ENCODE measurements at places on chromosomes 13 and 19.

GRCh38 chr19:47183601-47184000 is 47.4 kb downstream of the BBC3 start:
- no peak for DNase-seq

GRCh38 chr19:16061943-16062342 is 14.4 kb upstream of the TPM4 start:
- no peak for DNase-seq

DNA sequence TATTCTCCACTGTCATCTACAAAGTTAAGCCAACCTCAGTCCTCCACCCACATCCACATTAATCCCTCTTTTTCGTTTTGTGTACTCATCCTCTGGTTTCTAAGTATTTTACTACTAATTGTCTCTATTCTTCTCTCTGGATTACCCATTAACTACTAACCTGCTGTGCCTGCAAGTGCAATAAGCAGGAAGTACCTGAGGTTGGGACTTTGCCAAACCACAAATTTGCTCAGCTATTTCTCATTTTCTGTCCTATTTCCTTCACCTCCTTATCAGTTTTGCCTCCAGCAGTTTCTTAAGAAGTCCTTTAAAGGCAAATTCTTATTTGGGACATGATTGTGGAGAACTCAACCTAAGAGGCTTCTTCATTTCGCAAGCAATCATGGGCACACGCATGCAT is 1708.9 kb downstream of the SLITRK5 start:
- no peak for DNase-seq

GRCh38 chr19:4089400-4089908 is 22.8 kb upstream of the ZBTB7A start:
- DNase-seq, result no peak

DNA sequence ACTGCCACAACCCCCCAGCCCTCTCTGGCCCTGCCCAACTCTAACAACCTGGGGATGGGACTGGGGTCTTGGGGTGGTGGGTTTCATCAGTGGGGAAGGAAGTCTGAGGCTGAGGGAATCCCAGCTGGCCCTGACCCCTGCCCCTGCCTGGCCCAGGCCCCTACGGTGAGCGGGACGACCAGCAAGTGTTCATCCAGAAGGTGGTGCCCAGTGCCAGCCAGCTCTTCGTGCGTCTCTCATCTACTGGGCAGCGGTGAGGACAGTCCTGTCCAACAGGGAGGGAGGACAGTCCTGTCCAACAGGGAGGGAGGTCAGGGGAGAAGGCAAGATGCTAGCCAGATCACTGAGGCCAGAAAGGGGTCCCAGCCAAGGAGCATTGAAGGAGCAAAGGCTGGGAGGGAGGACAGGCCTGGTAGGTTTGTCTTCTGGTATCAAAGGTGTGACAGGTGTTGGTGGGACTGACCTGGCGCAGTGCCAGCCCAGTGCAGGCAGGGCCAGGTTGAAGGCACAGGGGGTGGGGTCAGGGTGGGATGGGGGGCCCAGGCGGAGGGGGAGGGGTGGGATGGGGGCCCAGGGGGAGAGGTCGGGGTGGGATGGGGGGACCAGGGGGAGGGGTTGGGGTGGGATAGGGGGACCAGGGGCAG is 12.1 kb upstream of the LTBP4 start:
- DNase-seq, result no peak

All from Panc1 (cell line).